ENCODE measurements at places on chromosomes 16 and 17.
A peak's percentile ranks its signal among the peaks of the same experiment; 100 is the strongest.

DNA sequence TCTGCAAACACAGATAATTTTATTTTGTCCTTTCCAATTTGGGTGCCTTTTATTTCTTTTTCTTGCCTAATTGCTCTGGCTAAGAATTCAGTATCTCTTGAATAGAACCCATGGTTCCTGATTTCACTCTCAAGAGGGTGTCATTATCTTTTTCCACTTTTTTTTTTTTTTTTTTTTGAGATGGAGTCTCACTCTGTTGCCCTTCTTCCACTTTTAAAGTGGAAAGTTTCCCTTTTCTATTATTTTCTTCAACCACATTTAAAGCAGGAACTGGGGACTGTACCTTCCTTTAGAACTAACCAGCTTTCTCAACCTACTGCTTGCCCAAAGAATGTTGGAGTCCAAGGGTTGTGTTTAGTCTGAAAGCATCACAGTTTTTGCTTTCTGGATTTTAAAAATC lies 31.1 kb downstream of the SLFN11 start:
- DNase-seq: no peak

- no peak for DNase-seq
Observed at GRCh38 chr17:65711671-65712276, 150.3 kb upstream of the AXIN2 start.

- DNase-seq: no peak
Observed at GRCh38 chr17:66354472-66354871, 52.1 kb downstream of the PRKCA start.

DNA sequence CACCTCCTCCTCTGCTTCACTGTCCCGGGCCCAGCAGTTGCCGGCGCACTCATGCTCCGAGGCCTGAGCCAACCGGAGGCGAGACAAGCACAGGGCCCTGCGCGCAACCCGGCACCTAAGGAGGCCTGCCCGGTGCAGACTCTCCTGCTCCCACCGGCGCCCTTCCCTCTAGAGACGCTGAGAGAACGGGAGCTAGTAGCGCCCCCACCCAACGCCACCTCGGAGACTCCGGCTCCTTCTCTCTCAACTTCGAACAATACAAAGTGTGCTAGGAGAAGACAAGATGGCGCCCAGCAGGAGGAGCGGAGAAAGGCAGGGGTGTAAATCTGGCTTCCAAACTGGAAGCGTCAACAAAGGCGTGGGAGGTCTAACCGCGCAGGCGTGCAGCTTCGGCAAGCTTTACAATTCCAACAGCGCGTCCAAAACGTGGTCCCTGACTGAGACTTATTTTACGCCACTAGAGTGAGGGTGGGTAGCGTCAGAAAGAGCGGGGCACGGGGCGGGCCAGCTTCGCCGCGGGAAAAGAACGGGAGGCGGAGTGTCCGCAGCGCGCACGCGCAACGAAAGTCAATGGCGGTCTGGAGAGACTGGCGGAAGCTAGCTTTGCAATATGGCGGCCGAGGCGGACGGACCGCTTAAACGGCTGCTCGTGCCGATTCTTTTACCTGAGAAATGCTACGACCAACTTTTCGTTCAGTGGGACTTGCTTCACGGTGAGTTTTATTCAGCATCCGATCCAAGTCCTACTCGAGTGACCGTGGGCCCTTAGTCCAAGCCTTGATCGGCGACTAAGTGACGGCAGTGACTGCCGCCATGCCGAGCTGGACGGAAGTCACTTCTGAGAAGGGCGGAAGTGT lies at the start of gene MPDU1:
TSS of gene MPDU1 (plus strand) at position 600 of the 857 bp plus-strand sequence. CDS start at position 611, 11 bp downstream.
- peak; percentile 93 for DNase-seq

GRCh38 chr17:50682938-50683337 lies 24.8 kb downstream of the ANKRD40 start:
- no peak for DNase-seq

DNA sequence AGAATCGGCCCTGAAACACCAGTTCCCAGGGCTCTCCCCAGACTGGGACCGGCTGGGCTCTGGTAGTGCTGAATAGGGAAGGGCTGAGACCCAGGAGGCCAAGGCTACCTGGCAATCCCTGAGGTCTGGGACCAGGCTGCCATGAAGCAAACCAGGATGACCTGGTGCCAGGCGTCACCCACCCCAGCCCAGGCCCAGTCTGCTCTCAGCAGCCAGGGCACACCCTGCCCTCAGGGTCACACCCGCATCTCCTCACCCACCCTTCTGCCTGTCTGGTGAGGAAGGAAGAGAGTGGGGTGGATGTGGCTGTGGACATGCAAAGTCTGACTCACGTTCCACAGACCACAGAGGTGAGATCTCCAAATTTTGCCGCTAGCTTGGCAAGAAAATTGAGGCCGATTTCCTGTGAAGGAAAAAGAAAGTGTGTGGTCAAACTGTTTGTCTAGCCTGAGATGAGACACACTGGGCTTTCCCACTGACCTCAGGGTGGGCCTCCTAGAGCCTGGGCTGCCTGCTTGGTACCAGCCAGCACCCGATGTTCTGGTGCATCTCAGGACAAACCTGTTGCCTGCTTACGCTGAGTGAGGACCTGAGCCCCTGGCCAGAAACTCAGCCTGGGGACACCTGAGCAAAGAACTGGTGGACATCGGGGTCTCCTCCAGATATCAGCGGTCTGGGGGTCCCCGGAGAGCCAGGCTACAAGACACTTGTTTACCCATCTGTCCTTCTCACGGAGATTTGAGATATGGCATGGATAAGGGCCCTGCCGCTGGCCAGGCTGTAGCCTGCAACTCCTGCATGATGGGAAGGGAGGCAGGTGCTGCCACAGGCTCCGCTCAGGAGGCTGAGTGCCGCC lies 6.3 kb upstream of the RAB37 start:
- peak; percentile 57 for DNase-seq

DNA sequence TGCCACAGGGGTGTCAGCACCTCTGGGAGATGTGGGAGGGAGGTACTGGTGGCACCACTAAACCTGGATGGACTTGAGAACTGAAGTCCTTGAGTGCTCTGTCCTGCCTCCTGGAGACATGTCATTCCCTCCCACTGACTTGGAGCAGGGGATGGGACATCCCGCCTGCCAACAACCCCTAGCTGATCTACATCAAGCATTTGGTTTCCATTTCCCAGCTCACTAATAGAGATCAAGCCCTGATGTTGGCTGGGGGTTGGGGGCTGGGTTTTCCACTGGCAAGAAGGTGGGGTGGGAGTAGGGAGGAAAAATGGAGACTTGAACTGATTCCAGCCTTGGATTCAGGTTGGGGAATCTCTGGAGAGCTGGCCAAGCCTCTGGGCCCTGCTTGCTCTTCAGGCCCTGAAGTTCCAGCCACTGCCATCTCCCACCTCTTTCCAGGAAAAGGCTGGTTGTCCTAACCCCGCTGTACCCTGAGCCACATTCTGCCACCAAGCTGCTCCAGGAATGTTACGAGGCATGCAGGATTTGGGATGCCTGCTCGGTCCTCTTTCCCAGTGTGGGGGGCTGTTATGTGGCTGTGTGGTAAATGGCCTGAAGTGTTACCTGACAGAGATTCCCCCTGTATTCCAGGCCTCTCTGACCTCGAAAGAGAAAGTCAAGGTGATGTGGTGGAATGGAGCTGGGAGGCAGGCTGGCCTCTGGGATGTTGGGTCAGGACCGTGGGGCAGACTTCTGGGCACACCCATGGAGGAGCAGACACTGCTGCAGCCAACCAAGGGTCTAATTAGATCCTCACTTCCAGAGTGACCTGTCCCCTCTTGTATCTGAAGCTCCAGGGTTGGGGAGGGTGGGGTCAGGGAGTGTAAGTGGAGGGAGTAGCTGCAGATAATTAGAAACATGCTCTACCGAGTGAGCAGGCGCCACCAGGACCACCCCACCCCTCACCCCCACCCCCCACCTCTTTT lies 16.7 kb downstream of the IGFBP4 start:
- DNase-seq: no peak

GRCh38 chr17:73582359-73582758 lies 61.9 kb downstream of the SDK2 start:
- DNase-seq: no peak

DNA sequence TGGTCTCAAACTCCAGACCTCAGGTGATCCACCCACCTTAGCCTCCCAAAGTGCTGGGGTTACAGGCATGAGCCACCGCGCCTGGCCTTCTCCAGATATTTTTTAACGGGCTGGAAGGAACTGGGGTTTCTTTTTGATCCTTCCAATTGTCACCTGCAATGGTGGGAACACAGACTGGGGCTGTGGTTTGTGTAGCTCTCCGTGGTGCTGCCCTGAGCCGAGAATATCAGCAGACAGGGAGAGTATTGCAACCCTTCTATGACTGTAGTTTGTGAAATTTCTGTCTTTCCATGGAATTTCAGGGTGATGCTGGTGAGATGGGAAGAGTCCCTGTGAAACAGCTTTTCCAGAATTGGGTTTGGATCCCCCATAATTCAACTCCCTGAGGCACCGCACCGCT lies 263.5 kb downstream of the ENGASE start:
- DNase-seq: no peak

DNA sequence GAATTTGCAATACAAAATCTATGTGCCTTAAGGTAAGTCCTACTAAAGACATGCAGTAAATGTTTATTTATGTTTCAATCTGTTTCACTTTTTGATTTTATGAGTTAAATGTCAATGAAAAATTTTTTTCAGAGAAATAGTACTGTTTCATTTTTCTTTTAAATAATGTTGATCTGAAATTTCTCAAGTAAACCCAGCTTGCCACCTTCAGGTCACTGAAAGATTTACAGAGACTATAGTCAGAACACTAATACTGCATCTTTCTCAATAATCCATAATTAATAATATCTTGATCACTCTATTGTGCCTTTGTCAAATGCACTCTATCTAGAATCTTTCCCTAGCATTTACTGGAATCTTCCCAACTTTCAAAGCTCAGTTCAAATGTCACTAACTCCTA lies 6.5 kb upstream of the DHX40 start:
- no peak for DNase-seq

Measured in activated CD8-positive, alpha-beta memory T cell treated with anti-CD3 and anti-CD28 coated beads, Interleukin-2, amount 50 U/mL, for 4 hours (primary cell).